ENCODE measurements at places on chromosomes 6 and 20. TPM values are rescaled to one million over a fixed set of nuclear protein-coding genes. Genes with fewer than 3 reads are reported as not detected.
A peak's percentile ranks its signal among the peaks of the same experiment; 100 is the strongest.

DNA sequence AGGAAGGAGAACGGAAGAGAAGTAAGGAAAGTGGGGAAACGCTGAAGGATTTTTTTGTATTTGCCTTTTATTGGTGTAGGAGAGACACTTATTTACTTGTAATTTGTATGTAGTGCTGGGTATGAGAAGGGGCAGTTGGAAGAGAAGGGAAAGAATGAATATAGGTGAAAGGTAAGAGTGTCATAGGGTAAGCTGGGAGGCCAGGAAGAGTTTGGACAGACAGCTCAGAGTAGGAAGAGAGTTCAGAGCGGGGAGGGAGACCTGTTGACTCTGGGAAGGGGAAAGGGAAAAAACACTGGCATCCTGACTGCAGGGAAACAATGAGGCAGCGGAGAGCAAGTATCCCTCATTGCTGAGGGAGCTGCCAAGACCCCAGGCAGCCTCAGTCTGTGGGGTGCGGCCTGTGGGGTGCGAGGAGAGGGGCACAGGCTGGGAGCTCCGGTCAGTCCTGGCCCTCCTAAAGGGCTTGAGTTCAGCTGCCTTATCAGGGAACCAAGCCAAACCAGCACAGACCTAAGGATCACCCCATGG, 3.1 kb downstream of the TRAF3IP2 start:
- H3K27ac ChIP-seq: no peak overlapping the region
- no peaks in the 10 kb centered on the region for H3K27me3 ChIP-seq
- no peak overlapping the region for H3K4me3 ChIP-seq
- no peak for DNase-seq

The PHACTR1 gene
- not detected for total RNA-seq

- no peak overlapping the region for H3K27ac ChIP-seq
- no peaks in the 10 kb centered on the region for H3K36me3 ChIP-seq
- peak overlapping the region; percentile 60 for H3K4me3 ChIP-seq
- no peaks in the 10 kb centered on the region for H3K27me3 ChIP-seq
- H3K4me1 ChIP-seq: peaks cover 22% of the 10 kb centered on the region
- DNase-seq: peak; percentile 22
Observed at GRCh38 chr6:146770275-146770964, 171.6 kb downstream of the ADGB start.

- no peak for DNase-seq
- H3K4me1 ChIP-seq: peaks cover 4% of the 10 kb centered on the region
- no peaks in the 10 kb centered on the region for H3K36me3 ChIP-seq
Observed at GRCh38 chr20:19692100-19692499, 66.0 kb upstream of the RIN2 start.

The TMEM217 gene
- total RNA-seq: 3.3 TPM

- no peak for DNase-seq
- no peak overlapping the region for H3K4me3 ChIP-seq
- no peaks in the 10 kb centered on the region for H3K36me3 ChIP-seq
- H3K4me1 ChIP-seq: no peaks in the 10 kb centered on the region
Observed at GRCh38 chr6:14440940-14441781, 323.6 kb downstream of the CD83 start.

The MCCD1 gene
- not detected for total RNA-seq

DNA sequence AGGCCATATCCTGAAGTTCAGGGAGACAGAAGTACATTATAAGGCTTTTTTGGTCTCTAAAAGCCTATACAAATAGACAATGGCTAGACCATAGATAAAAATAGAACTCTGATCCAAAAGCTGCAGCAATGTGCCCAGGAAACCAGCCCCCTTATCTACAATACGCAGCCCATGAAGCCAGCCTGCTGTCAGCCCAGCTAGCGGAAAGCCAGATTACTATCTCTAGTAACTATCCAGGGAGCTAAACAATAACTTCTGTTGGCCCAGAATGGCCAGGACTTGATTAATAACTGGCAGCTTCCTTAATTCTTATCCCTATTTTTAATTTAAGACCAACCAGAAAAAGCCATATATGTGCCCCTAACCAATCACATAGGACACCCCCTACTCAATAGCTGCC, 160.4 kb upstream of the SMLR1 start:
- H3K36me3 ChIP-seq: no peaks in the 10 kb centered on the region
- H3K27ac ChIP-seq: no peak overlapping the region
- H3K4me1 ChIP-seq: no peaks in the 10 kb centered on the region
- no peak overlapping the region for H3K4me3 ChIP-seq
- DNase-seq: no peak
- H3K27me3 ChIP-seq: no peaks in the 10 kb centered on the region

The EYA4 gene
- total RNA-seq: not detected

The OR2B6 gene
- not detected for total RNA-seq

DNA sequence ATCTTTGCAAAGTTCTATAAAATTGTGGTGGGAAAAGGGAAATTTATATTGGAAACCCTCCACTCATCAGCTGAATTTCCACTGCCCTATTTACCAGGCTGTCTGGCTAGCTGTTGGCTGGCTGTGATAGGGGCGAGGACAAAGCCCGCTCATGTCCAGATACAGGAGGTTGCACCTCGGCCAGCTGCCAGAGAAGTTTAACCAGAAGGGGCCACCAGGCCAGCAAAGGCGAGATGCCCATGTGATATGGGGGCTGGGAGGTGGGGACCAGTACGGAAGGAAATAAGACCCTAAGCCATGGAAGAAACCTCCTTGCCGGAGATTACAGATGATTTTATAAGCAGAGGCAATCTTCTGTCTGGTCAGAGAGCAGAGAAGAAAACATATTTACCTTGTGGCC, 143.8 kb downstream of the FNDC1 start:
- H3K4me3 ChIP-seq: no peak overlapping the region
- DNase-seq: no peak
- H3K36me3 ChIP-seq: no peaks in the 10 kb centered on the region

- H3K4me1 ChIP-seq: peaks cover 3% of the 10 kb centered on the region
- H3K27ac ChIP-seq: no peak overlapping the region
- H3K36me3 ChIP-seq: no peaks in the 10 kb centered on the region
- no peak overlapping the region for H3K4me3 ChIP-seq
Observed at GRCh38 chr6:37060195-37060559, 54.7 kb downstream of the FGD2 start.

DNA sequence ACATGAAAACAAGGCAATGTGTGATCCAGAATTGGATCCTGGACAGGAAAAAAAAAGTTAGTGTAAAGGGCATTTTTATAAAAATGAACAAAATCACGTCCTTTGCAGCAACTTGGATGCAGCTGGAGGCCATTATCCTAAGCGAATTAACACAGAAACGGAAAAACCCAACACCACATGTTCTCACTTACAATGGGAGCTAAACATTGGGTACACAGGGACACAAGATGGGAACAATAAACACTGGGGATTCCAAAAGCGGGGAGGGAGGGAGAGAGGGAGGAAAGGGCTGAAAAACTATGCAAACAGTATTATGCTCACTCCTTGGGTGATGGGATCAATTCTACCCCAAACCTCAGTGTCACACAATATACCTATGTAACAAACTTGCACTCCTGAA, 91.4 kb upstream of the BTBD3 start:
- H3K36me3 ChIP-seq: no peaks in the 10 kb centered on the region
- no peak for DNase-seq
- no peak overlapping the region for H3K4me3 ChIP-seq
- no peaks in the 10 kb centered on the region for H3K27me3 ChIP-seq

GRCh38 chr6:37538107-37538506, 38.4 kb upstream of the CCDC167 start:
- H3K27me3 ChIP-seq: no peaks in the 10 kb centered on the region
- no peaks in the 10 kb centered on the region for H3K36me3 ChIP-seq
- H3K27ac ChIP-seq: no peak overlapping the region
- no peak overlapping the region for H3K4me3 ChIP-seq
- no peak for DNase-seq

DNA sequence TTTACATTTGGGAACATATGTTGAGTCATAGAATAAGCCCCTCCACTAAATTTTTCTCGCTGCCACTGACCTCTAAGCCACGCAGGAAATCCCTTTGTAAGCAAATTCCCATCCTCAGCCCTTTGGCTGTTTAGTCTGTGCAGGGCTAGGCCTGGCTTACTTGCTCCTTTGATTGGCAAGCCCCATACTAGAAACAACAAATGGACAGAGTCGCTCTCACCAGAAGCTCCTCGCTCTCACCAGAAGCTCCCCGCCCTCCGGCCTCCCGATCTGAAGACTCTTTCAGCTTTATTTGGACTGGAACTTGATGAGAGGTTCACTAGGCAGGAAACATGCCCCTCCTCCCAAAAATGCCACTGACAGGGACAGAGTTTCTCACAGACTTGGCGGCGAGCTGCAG, 149.2 kb upstream of the EXOC2 start:
- H3K4me1 ChIP-seq: no peaks in the 10 kb centered on the region
- no peak for DNase-seq
- peaks cover 22% of the 10 kb centered on the region for H3K27me3 ChIP-seq

The SLC44A4 gene
- total RNA-seq: not detected

GRCh38 chr6:20302702-20303251, 90.5 kb upstream of the MBOAT1 start:
- no peak for DNase-seq
- H3K4me1 ChIP-seq: no peaks in the 10 kb centered on the region
- H3K27ac ChIP-seq: no peak overlapping the region
- no peaks in the 10 kb centered on the region for H3K27me3 ChIP-seq

GRCh38 chr20:56628873-56629463, at the start of gene TFAP2C:
TSS of gene TFAP2C (plus strand) at chr20:56629306. CDS start at chr20:56629545, 239 bp downstream.
- no peaks in the 10 kb centered on the region for H3K36me3 ChIP-seq
- H3K4me1 ChIP-seq: peaks cover 16% of the 10 kb centered on the region
- DNase-seq: peak; percentile 37
- H3K27me3 ChIP-seq: peaks cover 66% of the 10 kb centered on the region
- H3K27ac ChIP-seq: no peak within 1 kb of the TSS

DNA sequence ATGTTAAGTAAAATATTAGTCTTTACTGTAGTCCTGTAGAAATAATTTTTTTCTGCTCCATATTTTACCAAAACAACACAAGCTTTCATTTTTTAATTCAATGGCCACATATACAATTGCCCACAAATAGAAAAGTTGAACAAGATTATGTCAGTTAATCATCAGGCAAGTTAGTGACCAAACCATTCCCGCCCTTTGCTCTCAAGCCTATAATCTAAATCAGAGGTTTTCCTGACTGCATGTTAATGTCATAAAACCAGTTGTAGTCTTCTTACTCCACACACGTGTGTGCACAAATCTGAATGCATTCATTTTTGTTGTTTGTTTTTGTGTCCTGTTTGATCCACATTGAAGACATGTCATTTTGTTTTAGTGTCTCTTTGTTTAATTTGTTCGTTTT, 1357.7 kb upstream of the GJE1 start:
- peaks cover 18% of the 10 kb centered on the region for H3K27me3 ChIP-seq
- no peak overlapping the region for H3K27ac ChIP-seq
- DNase-seq: no peak
- H3K36me3 ChIP-seq: peaks cover 1% of the 10 kb centered on the region

The MUC22 gene
- not detected for total RNA-seq

The TOX2 gene
- total RNA-seq: 2.5 TPM

DNA sequence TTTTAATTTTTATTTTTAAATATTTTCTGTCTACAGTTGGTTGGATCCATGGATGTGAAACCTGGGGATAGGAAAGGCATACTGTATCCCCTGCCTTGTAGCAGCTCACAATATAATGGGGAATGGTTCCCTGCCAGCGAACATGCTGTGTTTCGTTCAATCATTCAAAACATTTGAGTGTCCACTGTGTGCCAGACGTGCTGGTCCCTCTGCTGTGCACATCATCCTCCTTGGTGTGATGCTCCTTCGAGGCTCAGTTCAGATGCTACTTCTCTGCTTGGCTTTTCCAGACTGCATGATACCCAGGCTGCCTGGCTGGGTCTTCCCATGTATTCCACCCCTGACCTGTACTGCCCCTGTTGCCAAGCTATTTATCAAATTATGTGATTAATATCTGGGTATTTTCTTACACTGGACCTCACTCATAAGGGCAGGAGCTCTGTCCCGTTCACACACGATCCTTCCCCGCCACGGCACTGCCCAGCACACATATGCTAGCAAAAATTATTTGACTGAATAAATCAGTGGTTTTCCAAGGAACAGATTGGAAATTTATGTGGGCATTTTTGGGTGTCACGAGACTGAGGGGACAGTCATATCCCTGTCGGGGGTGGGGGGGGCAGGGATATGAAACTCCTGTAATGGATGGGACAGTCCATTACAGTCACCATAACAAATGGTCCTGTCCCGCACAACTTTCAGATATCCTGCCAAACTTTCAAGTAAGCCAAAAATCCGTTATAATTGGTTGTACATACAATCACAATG, 4.9 kb downstream of the SDCBP2 start:
- H3K27ac ChIP-seq: no peak overlapping the region
- H3K36me3 ChIP-seq: peaks cover 2% of the 10 kb centered on the region
- H3K4me1 ChIP-seq: peaks cover 12% of the 10 kb centered on the region
- no peaks in the 10 kb centered on the region for H3K27me3 ChIP-seq

The OCSTAMP gene
- total RNA-seq: 0.64 TPM

The SRSF6 gene
- total RNA-seq: 92.9 TPM

Measured in activated CD4-positive, alpha-beta memory T cell treated with anti-CD3 and anti-CD28 coated beads for 36 hours (primary cell).